ENCODE measurements at places on chromosomes 1 and 21.

DNA sequence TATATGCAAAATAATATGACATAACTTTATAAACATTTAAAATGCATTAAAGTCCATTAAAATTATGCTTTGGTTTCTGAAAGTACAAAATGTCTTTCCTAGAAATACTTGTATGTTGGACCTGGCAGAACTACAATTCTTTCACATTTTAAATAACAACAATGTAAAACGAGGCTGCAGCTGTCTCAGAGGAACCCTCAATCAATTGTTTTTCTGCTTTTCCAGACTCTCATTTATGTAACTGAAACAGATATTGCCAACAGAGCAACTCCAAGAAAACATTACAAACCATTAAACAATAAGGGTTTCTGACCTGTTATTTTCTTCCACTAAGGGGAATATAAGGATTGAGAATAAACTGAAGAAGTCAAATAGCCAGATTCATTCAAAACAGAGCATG lies 1193.4 kb downstream of the NCAM2 start:
- DNase-seq = no peak

GRCh38 chr21:34367320-34367935 lies 3.6 kb downstream of the KCNE2 start:
- no peak for DNase-seq

DNA sequence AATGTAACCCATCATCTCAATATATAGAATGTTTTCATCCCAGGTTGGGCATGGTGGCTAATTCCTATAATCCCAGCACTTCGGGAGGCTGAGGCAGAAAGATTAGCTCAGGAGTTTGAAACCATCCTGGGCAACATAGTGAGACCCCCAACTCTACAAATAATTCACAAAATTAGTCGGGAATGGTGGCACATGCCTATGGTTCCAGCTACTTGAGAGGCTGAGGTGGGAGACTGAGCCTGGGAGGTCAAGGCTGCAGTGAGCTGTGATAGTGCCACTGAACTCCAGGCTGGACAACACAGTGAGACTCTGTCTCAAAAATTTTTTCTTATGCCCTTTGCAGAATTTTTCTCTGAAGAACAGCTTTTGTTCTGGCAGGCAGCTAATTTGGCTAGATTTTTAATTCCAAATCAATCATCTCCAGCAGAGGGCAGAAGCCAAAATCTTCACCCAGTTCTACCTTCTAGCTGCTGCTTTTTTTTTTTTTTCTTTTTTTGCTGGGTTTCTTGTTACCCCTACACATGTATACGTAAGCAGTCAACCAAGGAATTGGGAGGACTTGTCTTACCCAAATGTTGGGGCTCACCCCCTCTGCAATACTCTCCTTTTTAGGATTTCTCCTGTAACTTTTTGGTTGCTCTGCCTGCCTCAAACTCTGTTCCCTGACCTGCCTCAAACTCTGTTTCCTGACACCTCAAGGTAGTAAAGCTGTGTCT lies 2.7 kb upstream of the RAD54L start:
- no peak for DNase-seq

DNA sequence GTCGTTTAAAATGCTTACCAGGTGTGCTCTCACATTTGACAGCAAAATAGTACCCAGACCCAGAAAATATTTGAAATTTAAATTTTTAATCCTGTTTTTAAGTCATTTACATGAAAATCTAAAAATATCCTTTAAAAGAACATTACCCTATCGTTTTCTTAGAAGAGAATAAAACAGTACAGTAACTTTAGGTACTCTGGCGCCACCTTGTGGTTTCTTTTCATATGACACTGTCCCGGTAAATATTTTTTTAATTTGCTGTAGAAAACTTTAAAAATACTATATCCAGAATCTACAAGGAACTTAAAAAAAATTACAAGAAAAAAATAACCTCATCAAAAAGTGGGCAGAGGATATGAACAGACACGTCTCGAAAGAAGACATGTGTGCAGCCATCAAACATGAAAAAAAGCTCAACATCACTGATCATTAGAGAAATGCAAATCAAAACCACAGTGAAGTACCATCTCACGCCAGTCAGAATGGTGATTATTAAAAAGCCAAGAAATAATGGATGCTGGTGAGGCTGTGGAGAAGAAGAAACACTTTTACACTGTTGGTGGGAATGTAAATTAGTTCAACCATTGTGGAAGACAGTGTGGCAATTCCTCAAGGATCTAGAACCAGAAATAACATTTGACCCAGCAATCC lies 129.2 kb downstream of the RGS21 start:
- DNase-seq = no peak

DNA sequence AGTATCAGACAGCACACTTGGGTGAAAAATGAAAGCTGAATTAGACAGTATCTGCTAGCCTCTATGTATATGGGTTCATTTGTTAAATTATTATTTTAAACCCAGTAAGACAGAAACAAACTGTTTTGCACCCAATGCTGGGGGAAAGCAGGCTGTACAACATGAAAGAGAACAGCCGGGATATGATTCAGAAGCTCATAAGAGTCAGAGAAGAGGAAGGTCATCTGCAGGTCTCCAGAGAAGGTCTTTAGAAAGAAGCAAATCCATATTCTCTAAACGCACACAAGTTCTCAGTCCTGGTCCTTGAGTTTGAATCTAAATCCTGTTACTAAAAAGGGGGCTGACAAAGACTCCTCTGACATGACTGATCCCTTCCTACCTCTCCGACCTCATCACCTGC lies 155.1 kb downstream of the SIPA1L2 start:
- DNase-seq = no peak

Data from NCI-H1436 treated with DMSO at 0.1 percent for 48 hours (cell line).